Ureter (tissue), 1 donor: ENCODE measurements at places on chromosomes 11 and 22.

- DNase-seq = no peak
Measured at GRCh38 chr11:125378571-125378970, 117.5 kb downstream of the FEZ1 start.

- DNase-seq = no peak
Measured at GRCh38 chr22:45703758-45704157, 32.1 kb downstream of the ATXN10 start.

GRCh38 chr11:65857500-65857852 lies 504 bp downstream of the CFL1 start:
- DNase-seq = no peak

DNA sequence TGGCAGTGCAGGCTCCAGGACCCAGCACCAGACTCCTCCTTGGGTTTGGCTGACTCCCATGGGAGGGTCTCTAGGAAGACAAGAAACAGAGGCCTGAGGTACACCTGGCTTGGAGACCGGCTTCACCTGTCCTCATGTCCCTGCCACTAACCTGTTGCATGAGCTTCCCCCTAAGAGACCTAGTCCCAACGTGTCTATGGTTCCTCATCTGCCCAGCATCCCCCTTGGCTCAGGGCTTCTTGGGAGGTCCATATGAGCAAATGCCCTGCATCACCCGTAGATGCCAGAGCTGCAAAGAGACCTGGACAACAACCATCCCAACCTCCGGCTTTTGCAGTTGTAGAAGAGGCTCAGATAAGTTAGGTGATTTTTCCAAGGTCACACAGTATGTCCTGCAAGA lies 123.5 kb downstream of the BUD13 start:
- no peak for DNase-seq

DNA sequence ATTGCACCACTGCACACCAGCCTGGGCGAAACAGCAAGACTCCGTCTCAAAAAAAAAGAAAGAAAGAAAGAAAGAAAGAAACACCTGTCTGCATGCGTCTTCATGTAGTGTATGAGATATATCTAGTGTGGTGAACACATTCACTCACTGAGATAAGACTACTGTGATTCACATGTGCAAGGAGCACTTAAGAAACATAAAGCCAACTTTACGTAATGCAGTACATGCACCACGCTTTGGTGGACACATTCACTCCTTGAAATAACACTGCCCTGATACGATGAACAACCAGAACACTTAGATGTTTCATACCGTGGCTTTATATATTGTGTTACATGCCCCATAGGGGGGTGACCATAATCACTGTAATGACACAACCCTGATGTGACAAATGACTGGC lies 96.0 kb downstream of the MICAL3 start:
- DNase-seq = no peak

- DNase-seq = no peak
Measured at GRCh38 chr11:116888024-116888423, 50.6 kb upstream of the APOA1 start.

DNA sequence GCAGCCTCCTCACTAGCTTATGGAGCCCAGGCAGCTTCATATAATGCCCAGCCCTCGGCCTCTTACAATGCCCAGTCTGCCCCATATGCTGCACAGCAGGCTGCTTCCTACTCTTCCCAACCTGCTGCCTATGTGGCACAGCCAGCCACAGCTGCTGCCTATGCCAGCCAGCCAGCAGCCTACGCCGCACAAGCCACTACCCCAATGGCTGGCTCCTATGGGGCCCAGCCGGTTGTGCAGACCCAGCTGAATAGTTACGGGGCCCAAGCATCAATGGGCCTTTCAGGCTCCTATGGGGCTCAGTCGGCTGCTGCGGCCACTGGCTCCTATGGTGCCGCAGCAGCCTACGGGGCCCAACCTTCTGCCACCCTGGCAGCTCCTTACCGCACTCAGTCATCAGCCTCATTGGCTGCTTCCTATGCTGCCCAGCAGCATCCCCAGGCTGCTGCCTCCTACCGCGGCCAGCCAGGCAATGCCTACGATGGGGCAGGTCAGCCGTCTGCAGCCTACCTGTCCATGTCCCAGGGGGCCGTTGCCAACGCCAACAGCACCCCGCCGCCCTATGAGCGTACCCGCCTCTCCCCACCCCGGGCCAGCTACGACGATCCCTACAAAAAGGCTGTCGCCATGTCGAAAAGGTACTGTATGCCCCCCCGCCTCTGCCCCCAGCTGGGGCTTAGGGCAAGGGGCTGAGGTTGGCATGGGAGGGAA lies 8.8 kb downstream of the RBM14 start:
- DNase-seq = no peak

DNA sequence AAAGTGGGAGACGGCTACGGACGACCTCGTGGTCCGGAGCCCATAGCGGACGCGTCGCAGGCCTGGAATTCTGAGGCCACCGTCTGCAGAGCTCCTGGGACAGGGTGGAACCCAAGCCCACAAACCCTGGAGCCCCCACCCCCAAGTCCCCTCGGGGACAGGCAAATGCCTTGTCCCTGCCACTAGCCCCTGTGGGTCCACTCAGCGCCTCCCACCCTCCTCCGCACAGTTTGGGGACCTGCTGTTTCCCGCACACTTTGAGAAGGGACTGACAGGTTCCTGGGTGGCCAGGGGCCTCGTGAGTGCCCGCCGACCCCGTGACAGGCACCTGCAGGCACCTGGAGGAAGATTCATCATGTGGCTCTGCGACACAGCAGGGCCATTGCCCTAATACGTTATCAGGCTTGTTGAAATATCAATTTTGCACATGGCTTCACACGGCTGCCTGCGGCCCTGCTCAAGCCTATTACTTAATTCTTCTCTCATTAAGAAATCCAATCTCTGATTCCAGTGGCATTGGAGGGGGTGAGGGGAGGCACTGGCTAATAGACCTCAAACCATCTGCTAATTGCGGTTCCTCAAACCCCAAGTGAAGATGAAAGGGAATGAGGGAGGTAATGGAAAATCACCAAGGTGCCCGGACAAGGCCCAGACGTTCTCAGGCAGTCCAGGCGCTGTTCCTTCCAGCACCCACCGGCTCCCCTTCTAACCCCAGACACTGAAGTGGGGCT lies 672.5 kb downstream of the BRD1 start:
- no peak for DNase-seq

DNA sequence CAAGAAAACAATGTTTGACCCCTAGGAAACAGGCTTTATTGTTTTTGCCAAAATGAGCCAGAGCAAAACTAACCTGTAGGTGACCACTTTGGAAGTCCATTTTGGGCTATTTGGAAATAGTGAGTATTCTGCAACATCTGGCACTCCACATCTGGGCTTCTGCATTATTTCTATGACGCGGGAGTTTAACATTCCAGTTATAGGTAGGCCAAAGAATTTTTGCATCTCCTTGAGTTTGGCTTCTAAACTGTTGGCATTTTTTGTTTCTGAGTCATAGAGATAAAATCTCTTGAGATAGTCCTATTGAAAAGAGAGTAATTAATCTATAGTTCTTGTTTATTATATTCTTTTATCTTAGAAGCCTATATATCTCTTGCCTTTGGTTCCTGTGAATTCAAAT lies 2.9 kb downstream of the MMP7 start:
- no peak for DNase-seq

- DNase-seq = no peak
Measured at GRCh38 chr11:4839851-4840549, 9.0 kb downstream of the OR51S1 start.

DNA sequence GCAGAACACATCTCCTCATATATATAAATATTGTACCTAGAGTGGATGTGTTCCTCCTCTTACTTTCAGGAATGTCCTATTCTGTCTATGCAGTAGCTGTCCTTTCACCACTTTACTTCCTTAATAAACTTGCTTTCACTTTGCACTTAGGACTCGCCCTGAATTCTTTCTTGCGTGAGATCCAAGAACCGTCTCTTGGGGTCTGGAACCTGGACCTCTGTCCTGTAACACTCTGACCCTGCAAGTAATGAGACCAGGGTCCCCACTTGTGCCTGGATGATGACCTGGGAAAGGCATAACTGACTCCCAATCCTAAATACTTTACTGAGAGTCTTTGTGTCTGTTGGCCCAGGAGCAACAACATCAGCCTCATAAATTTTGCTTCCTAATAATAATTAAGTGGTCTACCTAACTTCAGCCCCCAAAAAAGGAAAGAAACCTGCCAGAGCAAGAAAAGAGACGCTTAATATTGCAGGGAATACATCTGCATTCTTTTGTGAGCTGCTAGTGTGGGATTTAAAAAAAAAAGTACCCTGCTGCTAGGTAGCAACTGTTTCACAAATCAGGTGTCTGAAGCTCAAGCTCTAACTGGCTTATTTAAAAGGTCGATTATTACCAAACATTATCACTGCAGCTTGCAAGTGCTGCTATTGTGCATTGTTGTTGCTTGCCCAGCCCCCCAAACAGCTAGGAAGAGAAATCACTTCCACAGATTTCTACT lies 69.3 kb downstream of the FAM168A start:
- no peak for DNase-seq

DNA sequence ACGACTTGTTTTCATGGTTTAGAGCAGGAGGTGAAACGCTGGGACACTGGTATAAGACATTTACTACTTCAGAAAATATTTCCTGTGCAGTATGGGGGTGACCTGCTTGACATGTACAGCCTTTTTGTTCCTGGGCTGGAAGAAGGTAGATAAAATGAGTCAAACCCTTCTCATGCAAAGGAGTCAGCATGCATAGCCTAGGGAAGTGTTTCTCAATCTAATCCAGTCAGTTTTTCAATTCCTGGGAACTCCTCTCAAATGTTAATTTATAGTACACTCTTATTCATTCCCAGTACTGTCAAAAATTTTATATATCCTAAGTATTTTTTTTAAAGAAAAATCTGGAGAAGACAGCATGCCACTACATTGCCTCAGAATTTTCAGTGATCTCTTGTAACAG lies 154.7 kb upstream of the GUCY1A2 start:
- DNase-seq = no peak

DNA sequence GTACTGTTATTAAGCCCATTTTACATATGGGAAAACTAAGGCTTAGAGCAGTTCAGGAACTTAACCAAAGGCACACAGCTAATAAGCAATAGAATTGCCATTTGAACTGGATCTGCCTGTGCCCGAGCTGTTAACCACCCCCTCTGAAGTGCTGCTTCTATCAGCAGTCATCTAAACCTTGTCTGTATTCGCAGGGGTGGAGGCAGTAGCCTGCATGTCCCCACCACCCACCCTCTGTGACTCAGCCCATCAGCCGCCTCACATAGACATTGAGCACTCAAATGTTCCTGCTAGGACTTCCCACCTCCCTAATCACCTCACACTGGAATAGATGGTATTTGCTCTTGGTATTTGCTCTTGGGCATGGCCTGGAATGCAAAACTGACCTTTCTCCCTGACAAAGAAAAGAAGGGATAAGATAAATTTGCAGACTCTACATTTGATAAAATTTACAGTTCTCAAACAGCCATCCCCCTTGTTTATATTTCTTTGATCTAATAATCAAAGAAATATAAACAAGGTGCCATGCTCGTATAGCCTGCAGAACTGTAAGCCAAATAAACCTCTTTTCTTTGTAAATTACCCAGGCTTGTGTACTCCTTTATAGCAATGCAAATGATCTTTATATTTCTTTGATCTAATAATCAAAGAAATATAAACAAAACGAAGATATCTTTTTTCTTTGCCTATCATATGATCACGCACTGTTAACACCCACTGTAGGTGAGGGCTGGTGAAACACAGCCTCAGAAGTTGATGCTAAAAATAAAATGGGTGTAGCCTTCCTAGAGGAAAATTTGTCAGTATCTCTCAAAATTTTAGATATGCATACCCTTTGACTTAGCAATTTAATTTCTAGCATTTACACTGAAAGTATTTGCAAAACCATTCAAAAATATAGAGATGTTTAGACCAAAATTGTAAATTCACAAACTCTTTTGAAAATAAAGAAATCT lies 15.9 kb downstream of the DKK3 start:
- no peak for DNase-seq
